Left ventricle myocardium inferior (tissue), 1 donor: ENCODE measurements at places on chromosomes 12 and 14.

GRCh38 chr12:116594325-116595038 lies 35.3 kb downstream of the MAP1LC3B2 start:
- DNase-seq, result peak; percentile 49

DNA sequence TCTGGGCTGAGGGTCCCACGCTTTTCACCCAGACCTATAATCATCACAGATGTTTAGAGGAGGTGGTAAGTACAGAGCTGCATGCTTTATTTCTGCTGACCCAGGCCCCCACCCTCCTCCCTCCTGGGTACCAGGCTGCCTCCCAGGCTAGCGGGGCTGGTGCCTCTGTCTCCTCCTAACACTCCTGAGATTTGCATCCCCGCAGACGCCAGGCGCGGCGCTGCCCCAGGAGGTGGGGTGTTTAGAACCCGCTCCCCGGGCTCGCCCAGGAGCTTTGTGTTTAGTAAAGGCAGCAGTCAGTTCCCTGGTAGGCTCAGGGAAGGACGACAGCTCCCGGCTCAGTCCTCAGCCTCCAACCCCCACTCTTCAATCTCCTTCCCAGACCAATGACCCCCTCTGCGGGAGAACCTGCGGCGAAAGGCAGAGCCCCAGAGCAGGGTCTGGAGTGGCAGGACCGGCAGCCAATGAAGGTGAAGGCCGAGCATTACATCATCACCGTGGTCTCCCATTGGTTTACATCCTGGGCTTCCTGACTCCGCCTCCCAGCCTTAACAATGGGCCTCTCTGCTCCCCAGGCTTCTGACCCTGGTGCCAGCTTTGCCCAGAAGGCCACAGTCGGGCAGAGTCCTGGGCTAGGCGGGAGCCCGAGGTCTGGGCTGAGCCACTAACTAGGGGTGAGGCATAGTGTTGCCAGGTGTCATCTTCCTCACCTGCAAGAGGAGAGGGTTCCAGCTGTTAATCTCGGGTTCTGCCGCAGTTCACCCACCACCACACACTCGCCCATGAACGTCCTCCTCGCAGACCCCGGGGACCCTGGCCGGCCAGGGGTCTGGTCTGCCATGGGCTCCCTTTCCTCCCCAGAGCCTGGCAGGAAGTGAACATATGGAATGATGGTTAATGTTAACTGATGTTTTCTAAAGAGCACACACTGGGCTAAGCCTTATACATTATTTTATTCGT lies 57.5 kb downstream of the CALM1 start:
- peak; percentile 82 for DNase-seq

GRCh38 chr14:92995620-92996019 lies 72.7 kb downstream of the CHGA start:
- no peak for DNase-seq

DNA sequence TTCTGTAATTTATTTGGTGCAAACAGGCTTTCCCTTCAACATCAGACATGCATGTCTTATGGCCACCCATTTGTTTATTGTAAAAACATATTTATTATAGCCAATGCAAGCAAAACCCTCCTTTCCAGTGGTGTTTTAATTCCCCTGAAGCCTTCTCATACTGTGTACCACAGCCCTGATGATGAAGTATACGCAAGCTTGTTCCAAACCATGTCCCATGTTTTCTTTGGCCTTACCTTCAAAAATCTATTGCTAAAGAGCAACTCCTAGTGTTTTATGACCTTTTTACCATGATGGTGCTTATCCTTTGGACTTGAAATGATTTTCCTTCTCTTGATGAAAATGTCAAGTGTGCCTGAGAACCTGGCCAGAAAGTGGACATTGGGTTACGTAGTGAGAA lies 85.9 kb upstream of the CCDC91 start:
- DNase-seq, result no peak

DNA sequence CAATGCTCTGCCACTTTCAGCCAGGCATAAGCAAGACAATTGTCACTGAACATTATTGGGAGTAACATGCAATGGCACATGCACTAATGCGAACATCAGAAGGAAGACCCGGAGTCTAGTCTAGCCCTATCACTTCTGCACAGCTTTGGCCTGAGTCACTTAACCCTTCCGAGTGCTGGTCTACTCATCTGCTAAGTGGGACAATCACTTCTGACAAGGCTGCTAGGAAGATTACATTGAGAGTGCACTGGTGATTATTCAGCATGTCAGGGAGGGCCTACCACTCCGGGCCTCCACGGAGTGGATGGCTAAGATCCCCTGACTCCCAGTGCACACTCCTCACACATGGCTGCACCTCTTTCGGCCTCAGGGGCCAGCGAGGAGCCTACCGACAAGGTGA lies 240.9 kb downstream of the DPF3 start:
- no peak for DNase-seq

DNA sequence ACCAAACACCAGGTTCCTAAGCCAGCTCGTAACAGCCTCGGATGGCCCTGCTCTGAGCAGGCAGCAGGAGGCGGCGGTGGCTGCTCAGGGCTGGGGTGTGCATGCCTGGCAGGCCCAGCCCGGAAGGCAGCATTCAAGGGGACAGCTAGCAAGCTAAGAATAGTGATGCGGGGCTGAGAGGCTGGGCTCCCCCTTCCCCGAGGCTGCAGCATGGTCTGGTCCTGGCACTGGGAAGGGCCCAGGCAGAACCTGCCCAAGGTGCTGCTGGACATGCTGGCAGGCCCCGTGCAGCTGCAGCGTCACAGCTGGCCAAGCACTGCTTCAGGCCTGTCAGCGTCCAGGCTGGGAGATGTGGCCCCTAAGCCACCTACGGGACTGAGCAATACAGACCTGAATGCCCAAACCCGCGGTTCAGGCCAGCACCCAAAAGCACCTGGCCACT lies 26.4 kb upstream of the NUDT14 start:
- peak; percentile 59 for DNase-seq

- no peak for DNase-seq
Measured at GRCh38 chr14:53628732-53629430, 327.7 kb downstream of the BMP4 start.

- DNase-seq, result no peak
Measured at GRCh38 chr12:16335838-16336237, 11.6 kb upstream of the MGST1 start.

DNA sequence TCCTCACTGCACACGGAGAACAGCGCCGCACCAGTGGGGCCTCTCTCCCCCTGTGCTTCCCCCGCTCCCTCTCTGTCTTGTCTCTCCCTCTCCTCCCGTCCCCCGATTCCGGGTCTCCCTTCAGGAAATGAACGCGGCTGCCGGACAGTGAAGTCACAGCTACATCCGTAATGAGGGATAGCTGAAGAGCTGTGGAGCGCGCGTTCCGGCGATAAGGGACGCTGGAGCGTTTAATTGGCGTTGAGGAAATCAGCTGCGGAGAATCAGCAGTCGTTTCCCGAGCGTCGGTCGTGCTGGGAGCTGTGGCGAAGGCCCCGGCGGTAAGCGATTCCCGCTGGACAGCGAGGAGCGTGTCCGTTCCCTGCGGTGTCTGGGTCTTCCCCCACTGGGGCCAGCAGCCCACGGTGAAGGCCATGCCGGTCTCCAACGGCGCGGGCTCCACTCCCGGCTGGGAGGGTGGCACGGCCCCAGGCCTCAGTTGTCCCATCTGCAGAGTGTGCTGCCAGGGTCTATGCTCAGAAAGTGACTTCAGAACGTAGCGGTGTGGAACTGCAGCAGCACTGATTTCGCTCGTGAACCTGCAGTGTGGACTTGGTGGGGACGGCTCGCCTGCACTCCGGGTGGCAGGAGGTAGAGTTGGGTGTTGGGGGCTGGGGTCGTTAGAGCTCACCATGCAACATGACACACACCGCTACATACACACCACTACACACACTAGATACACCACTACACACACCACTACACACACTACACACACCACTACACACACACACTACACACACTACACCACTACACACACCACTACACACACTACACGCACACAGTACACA lies 10.9 kb downstream of the NOC4L start:
- DNase-seq, result peak; percentile 9

- DNase-seq, result no peak
Measured at GRCh38 chr12:79452906-79453305, 237.9 kb downstream of the PAWR start.

DNA sequence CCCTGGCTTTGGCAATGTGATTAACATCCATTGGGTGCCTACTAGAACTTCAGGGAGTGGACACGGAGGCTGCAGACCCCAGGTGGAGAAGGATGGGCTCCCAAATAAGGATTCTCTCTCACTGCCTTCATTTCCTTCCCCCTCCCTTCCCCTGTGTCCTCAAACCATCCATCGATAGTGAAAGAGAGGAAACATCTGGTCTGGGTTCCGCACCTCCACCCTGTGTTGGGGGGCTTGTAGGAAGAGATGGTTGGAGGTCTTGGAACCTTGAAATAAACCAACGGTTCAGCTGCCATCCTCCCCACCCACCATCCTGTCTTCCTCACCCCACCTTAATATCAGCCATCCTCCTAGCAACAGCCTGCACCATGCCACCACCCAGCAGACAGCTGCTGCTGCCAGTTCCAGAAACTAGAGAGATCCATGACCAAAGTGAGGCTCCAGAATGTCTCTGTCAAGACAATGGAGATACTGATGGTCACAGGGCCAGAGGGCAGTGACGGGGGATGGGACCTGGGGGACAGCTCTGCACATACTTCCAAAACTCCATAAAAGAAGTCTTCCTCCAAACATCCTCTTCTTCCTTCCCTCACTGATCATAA lies 153.1 kb upstream of the CCND2 start:
- DNase-seq, result no peak

DNA sequence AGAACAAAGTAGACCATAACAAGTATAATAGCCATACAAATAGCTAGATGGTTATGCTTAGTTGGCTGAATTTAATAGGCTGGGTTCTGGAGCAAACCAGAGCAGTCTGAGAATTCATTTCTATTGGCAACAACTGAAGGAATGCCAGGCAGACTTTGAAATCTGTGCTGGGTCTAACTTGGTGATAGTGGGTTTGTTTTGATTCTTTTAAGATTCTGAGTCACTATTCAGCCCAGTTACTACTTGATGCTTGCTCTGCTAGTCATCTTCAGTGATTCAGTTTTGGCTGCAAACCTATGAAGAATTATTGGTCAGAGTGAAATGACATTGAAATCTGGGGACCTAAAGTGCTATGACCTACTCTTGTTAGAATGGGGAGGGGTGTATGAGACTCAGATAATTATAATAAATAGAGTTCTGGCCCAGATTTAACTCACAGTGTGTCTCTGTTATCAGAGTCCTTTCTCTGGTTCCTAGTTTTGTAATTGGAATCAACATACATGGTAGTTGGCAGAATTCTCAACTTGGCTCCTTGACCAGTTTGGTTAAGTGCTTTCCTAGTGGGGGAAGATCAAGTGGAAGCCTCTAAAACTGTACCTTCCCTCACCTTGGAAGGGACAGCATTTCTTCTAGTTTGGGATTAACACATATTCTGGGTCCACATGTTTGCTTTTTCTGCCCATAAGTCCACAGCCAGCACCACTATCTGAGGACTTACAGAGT lies 43.5 kb downstream of the MNAT1 start:
- no peak for DNase-seq

DNA sequence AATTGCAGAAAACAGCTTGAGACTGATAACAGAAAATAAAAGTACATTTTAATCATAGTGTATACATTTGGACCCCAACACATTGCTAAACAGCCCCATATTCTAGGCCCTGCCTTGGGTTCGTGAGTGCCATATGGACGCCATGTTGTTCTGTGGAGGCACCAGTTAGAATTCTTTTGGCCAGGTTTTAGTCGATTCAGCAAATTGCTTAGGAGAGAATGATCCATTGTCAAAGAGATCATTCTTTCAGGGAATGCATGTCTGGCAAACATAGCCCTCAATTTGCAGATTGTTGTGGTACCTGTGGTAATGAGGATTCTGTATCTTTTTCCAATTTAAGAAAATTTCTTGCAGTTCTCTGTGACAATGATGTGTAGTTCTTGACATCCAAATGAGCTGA lies 183.6 kb upstream of the DDHD1 start:
- DNase-seq, result no peak

DNA sequence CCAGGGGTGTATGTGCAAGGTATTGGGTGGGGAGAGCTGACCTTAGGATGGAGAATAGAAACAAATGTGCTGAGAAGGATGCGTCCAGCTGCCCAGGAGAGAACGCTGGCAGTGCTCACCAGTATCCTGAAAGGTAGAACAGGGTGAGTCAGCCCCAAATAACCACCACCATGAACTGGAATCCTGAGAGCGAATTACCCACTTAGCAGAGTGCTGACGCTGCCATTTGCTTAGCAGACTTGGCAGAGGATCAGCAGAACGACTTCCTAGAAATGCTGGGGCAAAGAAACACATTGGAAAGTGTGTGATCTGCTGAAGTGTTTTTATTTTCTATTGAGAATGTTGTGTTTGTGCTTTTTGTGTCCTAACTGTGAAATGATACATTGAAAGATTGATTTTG lies 213.6 kb downstream of the ADGRD1 start:
- no peak for DNase-seq

- DNase-seq, result no peak
Measured at GRCh38 chr14:62661818-62662217, 383.4 kb downstream of the KCNH5 start.

DNA sequence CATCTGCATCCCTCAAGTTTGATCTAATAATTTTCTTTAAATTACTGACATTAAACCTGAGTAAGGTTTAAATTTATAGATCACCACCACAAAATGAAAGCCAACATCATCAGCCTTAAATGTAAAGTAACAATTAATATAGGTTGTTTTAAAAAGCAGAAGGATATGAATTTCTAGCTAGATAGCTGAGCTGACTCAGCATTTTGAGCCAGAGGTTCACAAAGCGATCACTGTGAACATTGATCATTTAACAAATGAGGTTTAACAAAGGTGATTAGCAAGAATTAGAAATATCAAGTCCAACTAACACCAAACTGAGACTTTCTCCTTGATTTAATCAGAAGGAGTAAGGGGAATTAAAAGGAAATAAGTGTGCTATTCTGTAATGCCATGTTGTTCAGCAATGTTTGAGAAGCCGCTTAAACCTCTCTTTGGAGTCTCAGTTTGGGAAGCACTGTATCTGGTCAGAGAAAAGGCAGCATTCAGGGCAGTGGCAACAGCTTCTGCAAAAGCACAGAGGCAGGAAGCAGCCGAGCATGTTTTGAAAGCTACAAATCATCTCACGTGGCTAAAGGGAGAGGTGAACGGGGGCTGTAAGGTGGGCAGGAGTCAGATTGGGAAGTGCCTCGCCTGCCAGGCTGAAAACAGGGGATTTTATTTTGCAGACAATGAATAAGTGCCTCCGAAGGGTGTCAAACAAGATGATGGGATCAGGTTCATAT lies 19.6 kb downstream of the RIMBP2 start:
- no peak for DNase-seq

DNA sequence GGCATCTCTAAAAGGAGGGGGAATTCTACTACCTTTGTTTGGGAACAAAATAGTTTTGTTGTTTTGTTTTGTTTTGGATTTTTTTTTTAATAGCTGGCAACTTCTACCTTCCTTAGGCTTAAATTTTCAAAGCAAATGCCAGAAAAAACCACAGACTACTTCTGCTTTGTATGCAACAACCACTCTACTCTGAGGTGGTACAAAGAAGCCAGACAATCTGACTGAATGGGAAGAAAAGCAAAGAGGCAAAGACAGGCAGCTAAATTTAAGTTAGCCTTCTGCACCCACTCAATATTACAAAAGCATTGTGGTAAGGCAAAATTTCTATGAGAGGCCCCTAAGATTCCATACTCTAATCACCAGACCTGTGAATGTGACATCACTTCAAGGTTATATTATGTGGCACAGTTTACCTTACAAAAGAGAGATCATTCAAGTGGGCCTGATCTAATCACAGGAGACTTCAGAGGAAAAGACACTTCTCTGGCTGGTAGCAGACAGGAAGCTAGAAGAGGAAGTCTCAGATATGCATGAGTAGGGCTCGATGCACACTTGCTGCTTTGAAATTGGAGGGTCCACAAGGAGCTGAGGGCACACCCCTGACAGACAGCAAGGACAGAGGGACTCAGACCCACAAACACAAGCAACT lies 566.6 kb downstream of the RPS29 start:
- DNase-seq, result no peak

GRCh38 chr14:94764573-94764972 lies 5.3 kb downstream of the GSC start:
- DNase-seq, result no peak
